Naive B cell (primary cell): ENCODE measurements at places on chromosomes 12 and 14.

GRCh38 chr12:78712834-78713481 is 151.6 kb upstream of the SYT1 start:
- DNase-seq, result no peak

DNA sequence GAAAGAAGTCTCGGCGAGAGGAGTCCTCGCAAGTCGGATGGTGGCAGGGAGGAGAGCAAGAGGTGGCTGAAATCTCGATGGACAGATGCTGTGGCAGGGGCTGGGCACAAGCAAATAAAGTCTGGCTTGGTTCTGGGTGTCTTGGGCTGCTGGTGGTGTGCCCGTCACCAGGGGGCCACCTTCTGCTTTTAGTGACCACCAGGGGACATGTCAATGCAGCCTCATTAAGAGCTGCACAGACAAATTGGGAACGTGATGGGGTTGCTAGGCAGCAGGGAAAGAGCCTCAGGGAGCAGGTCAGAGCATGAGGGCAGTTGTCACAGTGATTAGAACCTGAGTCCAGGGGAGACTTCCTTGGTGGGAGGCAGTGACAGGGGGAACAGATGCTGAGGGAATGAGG is 44.0 kb downstream of the LRRC74A start:
- no peak for DNase-seq

DNA sequence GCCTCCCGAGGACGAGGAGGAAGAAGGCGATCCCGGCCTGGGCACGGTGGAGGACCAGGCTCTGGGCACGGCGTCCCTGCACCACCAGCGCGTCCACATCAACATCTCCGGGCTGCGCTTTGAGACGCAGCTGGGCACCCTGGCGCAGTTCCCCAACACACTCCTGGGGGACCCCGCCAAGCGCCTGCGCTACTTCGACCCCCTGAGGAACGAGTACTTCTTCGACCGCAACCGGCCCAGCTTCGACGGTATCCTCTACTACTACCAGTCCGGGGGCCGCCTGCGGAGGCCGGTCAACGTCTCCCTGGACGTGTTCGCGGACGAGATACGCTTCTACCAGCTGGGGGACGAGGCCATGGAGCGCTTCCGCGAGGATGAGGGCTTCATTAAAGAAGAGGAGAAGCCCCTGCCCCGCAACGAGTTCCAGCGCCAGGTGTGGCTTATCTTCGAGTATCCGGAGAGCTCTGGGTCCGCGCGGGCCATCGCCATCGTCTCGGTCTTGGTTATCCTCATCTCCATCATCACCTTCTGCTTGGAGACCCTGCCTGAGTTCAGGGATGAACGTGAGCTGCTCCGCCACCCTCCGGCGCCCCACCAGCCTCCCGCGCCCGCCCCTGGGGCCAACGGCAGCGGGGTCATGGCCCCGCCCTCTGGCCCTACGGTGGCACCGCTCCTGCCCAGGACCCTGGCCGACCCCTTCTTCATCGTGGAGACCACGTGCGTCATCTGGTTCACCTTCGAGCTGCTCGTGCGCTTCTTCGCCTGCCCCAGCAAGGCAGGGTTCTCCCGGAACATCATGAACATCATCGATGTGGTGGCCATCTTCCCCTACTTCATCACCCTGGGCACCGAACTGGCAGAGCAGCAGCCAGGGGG is 979 bp downstream of the KCNA5 start:
- no peak for DNase-seq

DNA sequence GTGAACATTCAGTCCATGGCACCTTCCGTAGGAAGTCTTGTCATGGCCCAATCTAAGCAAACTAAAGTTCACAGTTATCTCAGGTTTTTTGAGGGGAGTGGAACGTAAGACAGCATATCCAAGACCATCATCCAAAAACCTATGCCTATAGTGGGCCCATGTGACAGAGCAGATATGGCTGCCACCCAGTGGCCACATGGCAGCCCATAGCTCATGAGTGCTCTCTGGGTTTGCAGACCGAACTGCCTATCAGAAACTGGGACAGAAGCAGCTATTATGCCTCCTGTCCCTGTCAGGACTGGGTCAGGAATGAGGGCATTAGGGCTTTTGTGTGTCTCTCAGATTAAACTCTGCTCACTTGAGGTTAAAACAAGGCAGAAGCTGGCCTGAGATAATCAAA is 503.7 kb downstream of the NRXN3 start:
- DNase-seq, result no peak

DNA sequence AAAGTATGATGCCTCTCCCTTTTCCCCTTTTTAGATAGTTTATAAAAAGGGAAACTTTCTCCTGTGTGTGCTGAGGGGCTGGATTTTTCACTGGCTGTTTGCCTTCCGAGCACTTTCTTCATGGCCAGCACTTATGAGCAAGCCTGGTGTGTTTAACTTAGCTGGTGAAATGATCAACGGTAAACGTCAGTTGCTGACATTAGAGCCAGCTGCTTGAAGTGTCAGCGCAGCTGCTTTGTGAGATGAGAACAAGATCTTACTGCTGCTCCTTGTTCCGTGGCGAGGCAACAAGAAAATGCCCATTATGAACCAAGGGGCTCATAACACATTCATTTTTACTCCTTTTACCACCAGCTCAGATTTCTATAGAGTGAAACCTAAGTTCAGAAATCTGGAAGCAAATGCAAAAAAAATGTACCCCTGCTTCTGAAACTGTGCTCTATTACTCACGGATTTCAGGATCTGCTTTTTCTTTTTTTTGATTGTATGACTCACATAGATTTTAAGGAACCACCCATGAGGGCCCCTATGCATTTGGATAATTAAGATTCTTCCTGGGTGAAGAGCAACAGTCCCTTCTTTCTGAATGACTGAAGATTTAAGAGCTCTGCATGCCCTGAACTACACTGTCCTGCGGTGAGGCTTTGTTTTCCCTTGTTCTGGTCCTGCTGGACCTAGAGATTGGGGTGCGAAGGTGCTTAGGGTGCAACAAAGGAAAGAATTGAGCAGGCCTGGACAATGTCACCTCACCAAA is 74.3 kb upstream of the CPM start:
- DNase-seq, result no peak

- DNase-seq, result no peak
These were observed 3.4 kb downstream of the PNMA1 start for GRCh38 chr14:73710737-73711136.

DNA sequence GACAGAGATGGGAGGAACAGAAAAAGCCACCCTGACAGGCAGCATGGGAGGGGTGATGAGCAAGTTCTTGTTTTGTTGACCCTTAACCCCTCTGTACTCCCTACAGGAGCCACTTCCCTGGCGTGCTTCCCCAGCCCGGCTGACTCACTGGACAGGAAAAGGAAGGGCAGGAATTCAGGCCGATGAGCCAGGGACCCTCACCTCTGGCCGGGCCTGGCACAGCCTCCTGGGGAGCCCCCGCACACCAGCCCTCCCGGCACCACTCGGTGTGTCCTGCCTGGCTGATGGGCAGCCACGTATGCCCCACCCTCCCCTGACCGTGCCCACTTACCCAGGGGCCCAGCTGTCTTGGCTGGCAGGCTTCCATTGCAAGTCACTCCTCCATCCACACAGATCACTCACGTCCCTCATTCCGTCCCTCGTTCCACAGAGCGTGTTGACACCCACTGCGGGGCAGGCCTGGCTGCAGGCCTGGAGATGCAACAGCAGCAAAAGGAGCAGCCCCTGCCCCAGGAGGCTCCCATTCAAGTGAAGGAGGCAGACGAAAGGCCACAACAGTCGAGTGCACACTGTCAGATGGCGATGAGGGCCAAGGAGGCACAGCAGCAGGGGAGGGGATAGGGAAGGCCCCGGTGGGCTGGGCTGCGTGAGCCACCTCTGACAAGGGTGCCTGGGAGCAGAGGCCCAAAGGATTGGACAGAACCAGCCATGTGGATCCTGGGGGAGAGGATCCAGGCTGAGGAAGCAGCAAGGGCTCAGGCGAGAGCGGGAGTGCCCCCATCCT is 19.7 kb upstream of the CD9 start:
- no peak for DNase-seq

DNA sequence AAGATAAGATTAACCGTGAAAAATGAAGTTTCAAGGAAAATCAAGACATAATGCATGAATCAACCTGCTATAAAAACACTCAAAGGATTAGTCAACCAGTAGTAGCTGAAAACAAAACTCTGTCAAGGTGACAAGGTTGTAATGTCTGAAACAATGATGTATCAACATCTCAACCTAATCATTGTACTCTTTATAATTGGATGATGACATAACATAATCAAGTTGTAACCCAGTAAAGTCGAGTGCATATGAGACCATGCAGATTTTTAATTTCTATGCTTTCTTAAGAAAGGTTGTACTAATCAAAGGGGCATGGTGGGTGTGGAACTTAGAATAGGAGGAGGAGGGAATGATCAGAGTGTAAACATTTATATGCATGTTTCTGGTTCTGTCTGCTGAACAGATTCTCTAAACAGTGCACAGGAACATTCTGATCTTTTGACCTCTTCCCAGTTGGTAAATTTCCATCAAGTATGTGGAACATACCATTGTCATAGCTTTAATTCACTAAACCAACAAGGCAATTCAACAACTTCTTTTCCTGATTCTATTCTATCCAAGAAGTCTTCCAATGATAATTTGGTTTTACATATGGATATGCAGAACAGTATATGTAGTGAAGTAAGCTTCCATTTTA is 253.7 kb downstream of the TTC6 start:
- DNase-seq, result no peak

DNA sequence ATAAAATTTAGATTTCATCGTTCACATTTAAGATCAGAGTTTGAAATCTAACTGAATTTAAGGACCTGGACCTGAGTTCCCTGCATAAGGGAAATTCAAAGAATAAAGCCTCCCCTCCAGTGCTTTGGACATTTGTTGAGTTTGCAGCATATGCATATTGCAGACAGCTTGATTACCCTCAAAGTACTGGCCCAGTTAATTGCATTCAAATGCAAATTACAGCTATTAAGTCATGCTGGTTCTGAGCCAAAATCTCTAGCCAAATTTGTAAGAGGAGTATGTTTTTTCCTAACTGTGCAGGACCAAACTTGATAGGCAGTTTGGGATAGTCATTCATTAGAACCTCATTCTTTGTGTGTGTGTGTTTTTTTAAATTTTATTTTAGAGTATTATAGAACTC is 9.1 kb upstream of the KIF21A start:
- no peak for DNase-seq

DNA sequence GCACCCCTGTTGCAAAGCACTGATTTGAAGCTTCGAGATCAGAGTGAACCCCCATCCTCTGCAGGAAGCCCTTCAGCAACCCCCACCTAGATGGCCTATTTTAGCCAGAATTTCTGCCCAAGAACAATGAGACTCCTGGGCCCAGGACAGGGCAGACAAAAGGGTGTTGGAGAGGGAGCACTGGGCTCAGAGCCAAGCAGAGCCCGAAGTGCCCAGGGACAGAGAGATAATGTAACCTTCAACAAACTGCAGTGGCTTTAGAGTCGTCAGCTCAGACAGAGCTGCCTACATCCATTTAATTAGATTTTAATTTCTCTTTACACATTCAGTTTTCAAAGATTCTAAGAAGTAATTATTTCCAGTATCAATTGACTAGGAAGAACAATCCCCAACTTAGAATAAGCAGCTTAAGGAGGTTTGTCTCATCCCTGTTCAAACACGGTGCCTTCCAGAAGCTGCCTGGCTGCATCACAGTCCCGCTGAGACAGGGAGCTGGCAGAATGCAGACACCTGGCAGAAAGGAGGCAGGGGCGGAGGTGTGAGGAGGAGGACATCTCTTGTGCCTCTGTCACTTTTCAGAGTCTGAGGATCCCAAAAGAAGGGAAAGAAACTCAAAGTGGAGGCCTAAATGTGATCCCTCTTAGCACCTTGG is 504.9 kb upstream of the CCDC196 start:
- DNase-seq, result no peak

GRCh38 chr12:90589956-90590355 is 365.0 kb downstream of the CCER1 start:
- no peak for DNase-seq

- no peak for DNase-seq
These were observed 218.8 kb upstream of the TMPO start for GRCh38 chr12:98296462-98297079.

- DNase-seq, result no peak
These were observed 23.8 kb upstream of the PPP1CC start for GRCh38 chr12:110766311-110767154.

DNA sequence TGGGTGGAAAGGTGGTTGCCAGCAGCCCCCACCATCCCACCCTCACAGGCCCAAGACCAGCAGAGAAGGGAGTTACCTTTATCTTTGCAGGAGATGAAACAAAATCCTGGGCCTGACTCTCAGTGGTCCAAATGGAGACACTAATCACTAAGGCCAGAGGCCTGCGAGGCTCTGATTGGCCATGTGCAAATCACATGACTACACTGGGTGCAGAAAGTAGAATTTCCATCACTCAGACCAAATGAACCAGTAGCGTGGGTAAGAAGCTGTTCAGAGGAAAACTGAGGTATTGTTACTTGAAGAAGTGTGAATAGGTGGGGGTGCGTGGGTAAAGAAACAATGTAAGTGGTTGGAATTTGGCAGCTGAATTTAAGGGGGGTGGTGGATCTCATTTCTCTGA is 20.2 kb upstream of the PPP1CC start:
- no peak for DNase-seq

DNA sequence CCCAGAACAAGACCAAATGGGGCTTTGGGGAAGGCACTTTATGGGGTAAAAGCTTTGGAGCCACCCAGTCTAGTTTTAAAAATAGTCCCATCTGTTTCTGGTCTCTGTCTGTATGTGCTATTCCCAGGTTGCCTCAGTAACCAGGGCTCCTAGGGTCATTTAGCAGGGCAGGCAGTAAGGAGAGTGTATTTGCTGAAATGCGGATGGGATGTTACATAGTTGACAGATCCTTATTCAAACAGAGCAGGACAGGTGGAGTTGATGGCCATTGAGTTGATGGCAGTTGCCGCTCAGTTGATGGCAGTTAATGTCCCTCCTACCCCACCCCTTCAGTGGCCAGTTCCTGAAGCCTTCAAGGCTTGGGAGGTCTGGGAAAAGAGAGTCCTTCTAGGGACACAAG is 4.6 kb downstream of the ZC3H10 start:
- no peak for DNase-seq

DNA sequence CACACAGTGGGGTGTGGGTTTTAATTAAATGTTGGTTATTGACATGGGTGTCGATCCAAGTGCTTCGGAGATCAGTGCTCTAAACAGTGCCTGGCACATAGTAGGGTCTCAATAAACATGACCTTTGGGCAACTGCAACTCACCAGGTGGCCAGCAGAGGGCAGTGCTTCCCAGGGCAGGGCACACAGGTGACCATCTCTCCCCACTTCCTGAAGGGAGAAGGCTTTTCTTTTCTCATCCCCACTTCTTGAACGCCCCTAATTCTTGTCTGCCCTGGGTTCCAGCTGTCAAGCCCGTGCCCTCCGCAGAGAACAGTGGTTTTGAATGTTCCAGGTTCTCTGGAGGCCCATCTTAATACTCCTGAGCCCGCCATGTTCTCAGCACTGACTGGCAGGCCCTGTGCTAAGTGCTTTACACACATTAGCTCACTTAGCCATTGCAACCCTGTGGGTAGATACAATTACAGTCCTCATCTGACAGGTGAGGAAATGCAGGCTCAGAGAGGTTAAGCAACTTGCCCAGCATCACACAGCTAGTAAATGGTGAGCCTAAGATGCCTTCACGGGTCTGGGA is 16.3 kb downstream of the RAPGEF3 start:
- peak; percentile 59 for DNase-seq
